ENCODE measurements at places on chromosomes 13 and 19. TPM values are rescaled to one million over a fixed set of nuclear protein-coding genes. Genes with fewer than 3 reads are reported as not detected.

Gene PSG2
- total RNA-seq: not detected

Gene PRODH2
- not detected for total RNA-seq

Gene TMEM59L
- not detected for total RNA-seq

Gene LILRB2
- total RNA-seq: not detected
